Right cardiac atrium (tissue), 5 donors: ENCODE measurements at places on chromosomes 7 and 10.

- DNase-seq, result no peak
Measured at GRCh38 chr7:16066805-16067459, 354.4 kb downstream of the CRPPA start.

DNA sequence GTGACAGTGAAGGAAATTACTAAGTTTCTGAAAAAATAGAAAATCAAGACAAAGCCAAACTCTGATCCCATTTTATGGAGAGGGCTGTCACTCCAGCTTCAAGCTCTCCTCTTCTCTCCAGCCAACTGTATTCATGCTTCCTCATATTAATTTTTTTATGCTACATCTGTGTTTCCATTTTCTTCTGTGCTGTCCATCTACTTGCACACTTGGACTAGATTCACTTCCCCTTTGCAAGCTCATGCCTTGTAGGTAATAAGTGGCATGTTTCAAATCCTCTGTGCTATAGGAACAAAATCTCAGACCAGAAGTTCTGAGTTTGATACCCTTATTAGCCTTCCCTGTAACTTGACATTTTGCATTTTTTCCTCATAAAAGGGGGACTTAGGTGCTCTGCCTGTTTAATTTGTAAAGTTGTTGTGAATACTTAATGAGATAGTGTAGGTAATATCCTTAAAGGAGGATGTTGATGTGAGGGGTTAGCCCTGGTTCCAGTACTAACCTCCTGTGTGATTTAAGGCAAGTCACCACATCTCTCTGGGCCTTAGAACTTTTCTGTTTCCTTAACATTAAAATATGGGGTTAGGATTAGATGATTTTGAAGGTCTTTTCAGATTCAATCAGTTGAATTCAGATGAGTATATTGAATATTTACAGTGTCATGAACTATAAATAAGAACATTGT, 358.8 kb downstream of the BBS9 start:
- DNase-seq, result no peak

DNA sequence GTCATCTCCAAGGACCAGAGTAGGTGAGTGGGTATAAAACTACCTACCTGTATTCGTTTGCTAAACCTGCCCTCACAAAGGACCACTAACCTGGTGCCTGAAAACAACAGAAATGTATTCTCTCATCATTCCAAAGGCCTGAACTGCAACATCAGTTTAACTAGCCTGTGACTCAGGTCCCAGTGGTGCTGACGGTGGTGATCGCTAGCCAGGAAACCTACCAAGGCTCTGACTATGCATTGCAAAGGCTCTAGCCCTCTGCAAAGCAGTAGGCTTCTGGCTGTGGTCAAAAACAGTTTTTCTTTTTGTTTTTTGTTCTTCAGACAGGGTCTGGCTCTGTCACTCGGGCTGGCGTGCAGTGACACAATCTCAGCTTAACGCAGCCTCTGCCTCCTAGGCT, 107.5 kb downstream of the NPTX2 start:
- no peak for DNase-seq

GRCh38 chr10:1166101-1166827, 110.1 kb downstream of the WDR37 start:
- no peak for DNase-seq

DNA sequence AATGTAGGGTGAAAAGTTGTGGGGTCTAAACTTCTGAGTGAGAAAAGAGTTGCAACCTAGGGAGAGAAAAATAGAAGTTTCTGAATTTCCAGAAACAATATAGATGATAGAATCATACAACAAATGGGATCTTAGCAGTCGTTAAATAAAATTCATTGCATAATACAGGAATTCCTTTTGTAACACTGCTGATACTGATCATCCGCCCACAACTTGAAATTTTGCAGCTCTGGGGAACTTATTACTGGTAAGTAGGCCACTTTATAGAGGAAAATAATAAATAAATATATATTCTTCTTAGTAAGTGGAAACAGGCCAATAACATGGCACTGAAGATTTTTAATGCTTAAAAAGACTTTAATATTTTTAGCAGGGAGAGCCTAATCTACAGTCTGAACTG, 81.9 kb upstream of the SMIM30 start:
- DNase-seq, result no peak

- DNase-seq, result no peak
Measured at GRCh38 chr10:128091636-128092210, 34.5 kb downstream of the MKI67 start.

DNA sequence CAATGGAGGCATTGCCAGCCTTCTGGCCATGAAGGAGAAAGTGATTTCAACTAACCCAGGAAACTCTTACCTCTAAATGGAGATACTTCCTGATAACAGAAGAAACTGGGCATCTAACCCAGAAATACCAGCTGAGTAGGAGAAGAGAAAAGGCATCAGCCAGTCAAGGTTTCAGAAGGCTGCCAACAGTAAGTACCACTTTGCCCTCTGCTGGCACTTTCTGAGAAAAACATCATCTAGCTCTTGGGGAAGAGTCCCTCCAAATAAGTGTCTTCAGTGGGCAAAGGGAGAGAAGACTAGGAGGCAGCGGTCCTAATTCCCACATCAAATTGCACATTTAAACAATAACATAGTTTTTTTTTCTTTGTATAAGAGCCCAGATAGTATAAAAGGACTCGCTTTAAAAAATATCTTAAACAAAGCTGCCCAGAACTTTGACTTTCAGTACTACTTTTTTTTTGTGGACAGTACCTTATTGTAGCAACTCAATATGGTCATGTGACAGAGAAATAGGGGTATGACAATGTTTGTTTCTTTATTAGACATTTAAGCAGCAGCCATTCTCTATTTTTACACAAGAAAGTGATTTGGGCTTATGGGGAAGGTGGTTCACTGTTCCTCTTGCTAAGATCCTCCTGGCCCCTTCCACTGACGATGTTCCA, 157.3 kb downstream of the CTTNBP2 start:
- DNase-seq, result no peak

DNA sequence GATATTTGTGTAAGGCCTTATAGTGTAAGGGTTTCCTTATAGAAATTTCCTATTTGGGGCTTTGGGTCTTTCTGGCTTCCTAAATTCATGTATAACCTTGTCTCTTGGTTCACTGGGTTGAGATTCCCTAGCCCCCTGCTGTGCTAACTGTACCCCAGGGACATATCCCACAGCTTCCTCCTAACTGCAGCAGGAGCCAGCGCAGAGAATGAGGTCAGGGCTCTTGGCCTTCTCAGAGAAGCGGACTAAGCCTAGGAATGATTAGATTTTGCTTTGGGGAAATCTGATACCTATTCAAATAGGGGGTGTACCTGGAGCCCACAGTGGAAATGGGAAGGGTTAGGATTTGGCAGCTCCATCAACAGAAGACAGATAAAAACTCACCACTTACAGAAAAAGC, 138.1 kb upstream of the EFCAB10 start:
- DNase-seq, result no peak

- no peak for DNase-seq
Measured at GRCh38 chr7:155274633-155275355, 22.9 kb upstream of the INSIG1 start.

GRCh38 chr7:7882888-7883287, 85.7 kb upstream of the GLCCI1 start:
- DNase-seq, result no peak

- no peak for DNase-seq
Measured at GRCh38 chr7:149020483-149020882, 7.8 kb downstream of the PDIA4 start.

DNA sequence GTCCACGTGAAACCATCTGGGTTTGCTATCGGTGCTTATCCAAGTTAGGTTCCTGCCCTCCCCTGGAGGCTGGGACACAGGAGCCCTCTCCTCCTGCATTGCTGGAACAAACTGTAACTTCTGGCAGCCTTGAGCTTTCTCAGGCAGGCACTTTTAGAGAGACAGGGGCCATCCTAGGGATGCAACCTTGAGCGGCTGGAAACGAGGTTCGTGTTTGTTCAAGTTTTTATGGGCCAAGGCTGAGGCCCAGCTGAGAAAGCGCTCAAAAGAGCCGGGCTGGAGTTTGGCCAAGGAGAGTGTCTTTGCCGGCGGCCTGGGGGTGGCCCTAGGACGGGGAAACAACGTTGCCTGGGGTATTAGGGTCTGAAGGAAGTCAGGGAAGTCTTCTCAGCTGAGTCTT, 5.5 kb upstream of the MMD2 start:
- DNase-seq, result no peak

GRCh38 chr7:90977056-90977455, 287.2 kb upstream of the FZD1 start:
- no peak for DNase-seq

DNA sequence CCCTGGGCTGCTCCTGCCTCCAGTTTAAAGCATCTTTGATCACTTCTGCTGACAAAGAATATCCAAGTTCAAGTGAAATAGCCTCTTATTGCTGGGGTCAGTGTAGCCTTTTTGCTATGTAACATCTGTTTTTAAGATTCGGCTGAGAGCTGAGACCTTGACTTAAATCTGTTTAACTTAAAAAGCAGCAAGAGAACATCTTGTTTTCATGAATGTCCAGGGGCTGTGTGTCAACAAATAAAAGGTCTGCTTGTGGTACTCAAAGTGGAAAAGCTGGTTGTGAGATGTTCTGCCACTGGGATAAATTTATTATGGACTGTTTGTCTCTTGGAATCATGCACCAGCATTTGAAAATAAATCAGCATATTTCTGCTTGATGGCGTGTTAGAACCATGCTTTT, 73.2 kb downstream of the CALD1 start:
- DNase-seq, result no peak

GRCh38 chr7:143284591-143285469, at the start of gene TMEM139:
Gene TMEM139, plus strand, starts transcription at chr7:143284958. Its CDS starts 1,000 bp downstream, at chr7:143285958.
- peak; percentile 40 for DNase-seq

GRCh38 chr7:51075681-51076580, 240.7 kb downstream of the COBL start:
- DNase-seq, result no peak

DNA sequence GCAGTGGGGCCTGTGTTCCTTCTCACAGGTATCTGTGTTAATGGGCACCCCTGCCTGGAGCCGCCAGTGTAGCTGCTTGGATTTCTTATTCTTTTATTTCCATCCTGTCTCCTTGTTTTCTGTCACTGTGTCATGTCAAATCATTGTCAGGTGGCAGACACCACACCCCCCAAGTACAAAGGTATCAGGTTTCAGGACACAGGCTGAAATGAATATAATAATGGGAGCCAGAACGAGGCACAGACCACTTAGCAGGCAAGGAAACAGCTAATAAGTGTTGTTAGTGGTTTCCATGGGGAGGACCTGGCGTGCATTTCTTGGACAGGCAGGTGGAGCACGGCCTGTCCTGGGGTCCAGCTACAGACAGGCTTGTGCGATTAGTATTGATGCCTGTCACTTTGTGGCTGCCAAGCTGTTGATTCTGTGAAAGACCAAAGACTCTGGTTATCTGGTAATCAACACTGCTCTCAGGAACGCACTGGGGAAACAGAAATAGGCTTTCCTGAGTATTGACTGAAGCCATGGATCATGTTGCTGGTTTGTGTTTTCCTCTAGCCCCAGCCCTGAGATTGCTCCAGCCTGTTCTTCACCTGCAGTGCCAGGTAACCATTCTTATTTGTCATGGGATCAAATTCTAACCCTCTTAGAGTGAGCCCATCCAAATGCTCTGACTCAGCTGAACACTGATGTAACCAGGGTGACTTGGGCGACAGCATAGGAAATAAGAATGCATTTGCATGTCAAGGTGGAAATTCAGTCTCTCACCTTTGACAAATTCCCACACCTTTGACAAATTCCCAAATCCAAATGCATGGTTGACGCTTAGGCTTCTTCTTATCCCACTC, 1002.0 kb downstream of the LRMDA start:
- DNase-seq, result peak; percentile 58

DNA sequence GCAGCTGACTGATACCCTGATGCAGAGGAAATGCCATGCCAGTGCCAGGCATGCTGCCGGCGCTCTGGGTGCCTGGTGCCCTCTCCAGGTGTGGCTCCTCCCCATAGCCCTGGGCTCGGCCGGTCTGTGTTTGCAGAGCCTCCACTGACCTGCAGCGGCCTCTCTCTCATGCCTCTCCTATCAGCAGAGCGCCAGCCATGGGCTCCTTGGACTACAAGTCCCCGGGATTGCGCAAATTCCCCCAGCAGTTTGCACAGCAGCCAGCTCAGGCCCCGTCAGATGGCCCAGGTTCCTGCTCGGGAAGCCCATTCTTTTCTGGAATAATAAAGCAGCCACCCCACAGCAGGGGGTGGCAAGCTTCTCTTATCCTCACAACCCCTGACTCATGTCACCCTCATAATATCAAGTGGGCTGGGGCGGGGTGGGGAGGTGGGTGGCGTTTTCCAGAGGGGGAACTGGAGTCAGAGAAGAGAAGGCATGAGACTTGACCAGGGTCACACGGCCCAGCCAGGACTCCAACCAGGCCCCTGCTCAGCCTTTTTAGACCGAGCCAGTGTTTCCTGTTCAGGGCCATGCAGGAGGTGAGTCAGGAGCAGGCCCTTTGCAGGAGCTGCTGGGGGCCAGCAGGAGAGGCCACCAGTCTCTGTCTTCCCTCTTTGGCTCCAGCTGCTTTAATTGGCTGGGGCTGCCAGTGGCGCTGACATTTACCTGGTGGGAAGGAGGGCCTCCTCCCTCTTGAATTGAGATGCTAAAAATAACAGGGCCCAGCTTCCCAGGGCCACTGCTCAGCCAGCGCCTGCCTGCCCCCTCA, 58.6 kb downstream of the ZMIZ1 start:
- peak; percentile 89 for DNase-seq

DNA sequence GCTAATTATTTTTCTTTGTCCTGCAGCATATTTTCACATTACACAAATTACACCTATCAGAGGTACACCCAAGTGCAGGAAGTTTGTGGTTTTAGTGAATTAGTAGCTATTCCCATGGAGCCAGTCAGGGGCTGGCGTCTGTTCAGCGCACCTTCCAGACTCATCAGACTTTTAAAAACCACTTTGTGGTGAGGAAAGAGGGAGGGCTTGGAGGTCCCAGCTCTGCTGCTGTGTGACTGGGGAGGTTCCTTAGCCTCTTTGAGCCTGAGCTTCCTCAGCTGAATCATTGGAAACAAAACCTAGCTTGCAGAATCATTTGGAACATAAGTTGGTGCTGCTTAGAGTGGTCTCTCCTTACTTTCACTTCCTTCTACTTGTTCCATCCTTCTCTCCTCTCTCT, 175.4 kb downstream of the SORCS3 start:
- DNase-seq, result no peak

- DNase-seq, result no peak
Measured at GRCh38 chr7:44894888-44895580, 9.7 kb upstream of the PURB start.

DNA sequence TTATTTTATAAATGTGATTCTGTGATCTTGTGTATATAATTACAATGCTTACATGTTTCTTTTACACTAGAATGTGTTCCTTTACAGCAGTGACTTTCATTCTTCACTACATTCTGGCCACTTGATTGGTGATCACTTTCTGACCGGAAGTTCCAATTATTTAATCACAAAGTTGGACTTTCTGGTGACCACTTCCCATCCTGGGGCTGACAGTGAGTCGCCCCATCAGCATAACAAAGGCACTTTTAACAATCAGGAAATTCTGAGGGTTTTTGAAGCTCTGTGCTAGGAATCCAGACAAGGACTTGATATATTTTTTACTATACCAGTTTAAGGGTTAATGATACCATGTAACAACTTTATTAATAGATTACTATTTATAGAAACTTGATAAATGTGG, 282.3 kb upstream of the KAT6B start:
- DNase-seq, result no peak

- DNase-seq, result no peak
Measured at GRCh38 chr10:73117976-73118743, 7.9 kb downstream of the NUDT13 start.

- DNase-seq, result no peak
Measured at GRCh38 chr10:116146372-116147140, 126.5 kb downstream of the GFRA1 start.
